GM18507 (cell line): ENCODE measurements at places on chromosomes 5 and 9.

- no peak for DNase-seq
Measured at GRCh38 chr9:135666534-135667462, 3.7 kb downstream of the LCN9 start.

GRCh38 chr9:818958-819357 lies 22.5 kb upstream of the DMRT1 start:
- DNase-seq = no peak

GRCh38 chr5:76404223-76405211 lies 1.4 kb downstream of the IQGAP2 start:
- peak; percentile 14 for DNase-seq

GRCh38 chr5:136780518-136780917 lies 415.2 kb upstream of the TRPC7 start:
- DNase-seq = no peak

DNA sequence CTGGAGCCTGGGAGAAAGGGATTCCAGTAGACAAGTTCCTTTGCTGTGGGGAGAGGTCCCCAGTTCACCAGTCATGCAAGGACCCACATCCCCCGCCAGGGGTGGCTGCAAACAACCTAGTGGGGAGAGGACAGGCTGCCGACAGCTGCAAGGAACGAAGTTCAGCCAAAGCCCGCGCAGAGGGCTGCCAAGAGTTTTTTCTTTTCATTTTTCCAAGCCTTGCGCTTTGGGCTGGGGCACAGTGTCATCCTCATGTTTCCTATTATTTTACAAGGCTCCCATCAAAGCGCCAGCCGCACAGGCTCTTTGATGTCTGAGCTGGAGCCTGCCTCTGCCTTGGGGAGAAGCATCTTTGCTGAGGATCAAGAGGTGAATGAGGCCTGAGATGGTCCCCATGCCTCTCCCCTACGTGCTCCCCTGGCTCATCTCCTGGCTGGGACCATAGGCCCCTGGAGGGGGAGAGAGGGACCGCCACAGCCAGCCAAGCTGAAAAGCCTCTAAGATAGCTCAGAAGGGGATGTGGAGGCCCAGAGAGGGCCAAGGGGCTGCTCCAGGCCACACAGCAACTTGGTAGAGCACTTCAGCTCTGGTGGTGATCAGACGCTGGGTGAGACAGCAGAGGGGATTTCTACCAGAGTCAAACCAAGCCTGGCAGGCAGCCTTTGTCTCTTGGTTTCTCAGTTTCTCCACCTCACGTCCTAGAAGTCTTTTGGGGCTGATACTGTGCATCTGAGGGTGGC lies 50.4 kb upstream of the SYNPO start:
- DNase-seq = no peak

GRCh38 chr5:180056153-180056552 lies 15.4 kb downstream of the RNF130 start:
- no peak for DNase-seq

- no peak for DNase-seq
Measured at GRCh38 chr5:26872337-26872736, 166.0 kb downstream of the CDH9 start.
